ENCODE measurements at places on chromosomes 11 and 22. TPM values are rescaled to one million over a fixed set of nuclear protein-coding genes. Genes with fewer than 3 reads are reported as not detected.

MTCH2 gene
- 69.9 TPM for total RNA-seq

CAPN5 gene
- 0.57 TPM for total RNA-seq

CD3G gene
- not detected for total RNA-seq

PRG3 gene
- total RNA-seq: not detected

YPEL4 gene
- not detected for total RNA-seq

C11orf42 gene
- total RNA-seq: not detected

PHETA2 gene
- 6.3 TPM for total RNA-seq

All from hair follicular keratinocyte (primary cell).